ENCODE measurements at places on chromosomes 7 and 10.

- DNase-seq, result no peak
These were observed 22.0 kb downstream of the SLC18A2 start for GRCh38 chr10:117262903-117263293.

- no peak for DNase-seq
These were observed 13.3 kb upstream of the PDCD4 start for GRCh38 chr10:110858297-110858934.

GRCh38 chr7:50782375-50783208 lies at the start of gene GRB10:
GRB10 (minus strand) TSS chr7:50782896; CDS start chr7:50732322, 50,574 bp downstream.
- DNase-seq, result no peak

DNA sequence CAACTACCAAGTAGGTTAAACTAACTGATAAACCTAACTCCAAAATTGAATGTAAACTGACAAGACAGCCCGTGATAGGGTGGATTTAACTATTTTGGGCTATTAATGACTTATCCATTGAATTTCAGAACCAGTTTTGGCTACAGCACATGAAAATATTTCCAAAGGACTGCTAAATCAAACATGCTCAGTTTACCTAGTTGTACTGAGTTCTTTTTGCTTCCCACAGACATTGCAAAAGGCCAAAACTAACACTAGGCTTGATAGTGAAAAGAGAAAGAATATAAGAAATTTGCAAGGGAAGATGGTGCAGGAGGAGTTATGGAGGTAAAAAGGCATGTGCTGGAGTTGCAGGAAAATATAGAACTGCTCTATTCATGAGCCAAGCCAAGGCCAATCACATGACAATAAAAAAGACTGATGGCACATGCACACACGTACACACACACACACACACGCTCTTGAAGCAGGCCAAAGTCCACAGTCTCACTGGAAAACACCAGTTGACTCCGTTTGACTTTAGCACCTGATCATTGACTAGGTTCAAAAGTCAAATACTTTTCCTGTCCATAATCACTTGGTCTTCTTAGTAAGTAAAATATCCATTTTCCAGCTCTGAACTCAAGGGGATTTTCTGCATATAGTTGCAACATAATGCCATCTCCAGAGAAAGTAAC lies 76.0 kb upstream of the AGBL3 start:
- DNase-seq, result no peak

DNA sequence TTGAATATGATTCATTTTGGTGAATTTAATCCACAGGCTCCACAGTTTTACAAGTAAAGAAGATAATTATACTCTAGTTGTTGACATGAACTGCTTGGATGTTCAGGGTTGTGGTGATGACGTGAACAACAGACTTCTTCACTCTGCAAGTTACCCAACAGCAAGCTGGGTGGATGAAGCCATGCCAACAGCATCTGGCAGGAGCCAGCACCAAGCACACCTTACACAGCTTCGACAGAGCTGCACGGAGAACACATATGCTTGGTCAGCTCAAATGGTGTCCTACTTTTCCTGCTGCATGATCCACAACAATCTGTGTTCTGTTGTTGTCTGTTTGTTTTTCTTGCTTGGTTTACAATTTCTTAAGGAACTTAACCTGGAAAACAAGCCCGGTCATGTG lies 9.8 kb downstream of the NOD1 start:
- DNase-seq, result no peak

DNA sequence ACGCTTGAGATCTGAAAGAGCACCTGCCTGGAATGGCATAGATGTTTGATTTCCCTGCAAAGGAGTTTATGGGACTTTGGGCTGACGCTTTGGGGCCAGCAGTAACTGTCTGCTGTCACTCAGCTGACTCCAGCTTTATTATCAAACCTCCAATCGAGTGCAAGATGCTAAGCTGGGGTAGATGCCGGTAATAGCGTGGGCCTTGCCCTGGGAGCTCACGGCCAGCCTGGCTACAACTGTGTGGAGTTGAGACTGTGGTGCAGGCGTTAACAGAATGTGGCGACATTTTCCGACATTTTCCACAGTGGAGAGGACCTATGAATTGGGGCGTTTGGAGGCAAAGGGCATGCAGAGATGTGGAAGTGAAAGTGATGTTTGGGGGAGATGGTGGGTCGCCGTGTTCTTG lies 1.3 kb downstream of the CHST12 start:
- DNase-seq, result no peak

- DNase-seq, result no peak
These were observed 15.7 kb upstream of the PFKP start for GRCh38 chr10:3051692-3052091.

DNA sequence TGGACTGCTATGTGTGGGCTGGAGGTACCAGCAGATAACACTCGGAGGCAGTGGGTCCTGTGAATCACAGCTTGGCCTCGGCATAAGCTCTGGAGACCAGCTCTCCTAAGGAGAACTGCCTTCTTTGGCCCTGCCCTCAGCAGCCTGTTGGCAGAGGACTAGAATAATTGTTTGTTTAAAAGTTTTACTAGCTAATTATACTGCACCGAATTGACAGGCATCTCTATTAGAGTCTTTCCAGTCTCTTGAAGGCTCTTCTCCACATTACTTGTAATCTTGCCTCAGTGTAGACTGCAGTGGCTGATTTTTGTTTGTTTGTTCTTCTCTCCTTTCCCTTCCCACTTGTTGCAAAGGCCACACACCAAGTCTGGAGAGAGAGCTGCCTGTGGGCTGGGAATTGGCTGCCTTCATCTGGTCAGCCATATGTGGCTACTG lies 183.2 kb downstream of the AUTS2 start:
- DNase-seq, result no peak

DNA sequence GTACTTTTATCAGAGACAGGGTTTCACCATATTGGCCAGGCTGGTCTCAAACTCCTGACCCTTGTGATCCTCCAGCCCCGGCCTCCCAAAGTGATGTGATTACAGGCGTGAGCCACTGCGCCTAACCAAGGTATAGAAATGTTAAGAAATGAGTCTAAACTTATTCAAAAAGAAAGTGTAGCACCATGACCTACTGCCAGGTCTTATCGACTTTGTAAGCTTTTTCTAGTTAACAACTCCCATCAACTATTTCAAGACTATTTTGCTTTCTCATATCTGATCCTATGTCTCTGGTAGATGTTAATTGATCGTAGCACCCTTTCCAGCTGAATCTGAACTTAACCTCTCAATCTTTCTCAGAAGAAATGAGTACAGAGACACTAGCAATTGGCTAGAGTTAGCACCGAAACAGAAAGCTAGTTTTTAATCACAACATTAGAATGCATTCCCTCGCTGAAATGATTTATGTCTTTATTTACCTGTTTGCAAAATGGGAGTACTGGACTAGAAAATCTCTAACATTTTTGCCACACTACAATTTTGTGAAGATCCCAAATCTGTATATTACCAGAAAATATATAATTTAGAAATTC lies 114.0 kb upstream of the HGF start:
- DNase-seq, result no peak

DNA sequence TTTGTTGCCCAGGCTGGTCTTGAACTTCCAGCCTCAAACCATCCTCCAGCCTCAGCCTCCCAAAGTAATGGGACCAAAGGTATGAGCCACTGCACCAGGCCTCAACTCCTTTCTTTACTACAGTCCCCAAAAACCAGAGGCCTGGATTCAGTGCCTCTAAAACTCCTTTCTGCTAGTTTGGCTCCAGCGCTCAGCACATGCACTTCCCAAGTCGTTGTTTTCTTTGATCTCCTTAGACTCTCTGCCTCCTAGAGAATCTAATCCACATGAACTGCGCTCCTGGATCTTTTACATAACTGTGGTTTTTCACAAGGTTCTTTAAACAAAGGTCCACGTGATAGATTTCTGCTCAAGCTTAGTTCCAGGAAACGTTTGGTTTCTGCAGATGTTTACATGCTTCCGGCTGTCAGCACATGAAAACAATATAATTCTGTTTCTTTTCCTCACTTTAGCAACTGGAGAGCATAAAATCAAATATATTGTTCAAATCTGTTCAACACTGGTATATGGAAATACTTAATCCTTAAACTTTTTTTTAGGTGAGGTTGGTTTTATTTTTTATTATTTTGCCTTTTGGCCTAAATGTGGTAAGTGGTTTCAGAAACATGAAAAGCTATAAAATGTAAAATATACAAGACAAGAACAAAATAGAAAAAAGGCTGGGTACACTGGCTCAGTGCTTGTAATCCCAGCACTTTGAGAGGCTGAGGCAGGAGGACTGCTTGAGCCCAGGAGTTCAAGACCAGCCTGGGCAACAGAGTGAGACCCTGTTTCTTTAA lies 270.5 kb upstream of the MKLN1 start:
- no peak for DNase-seq

- peak; percentile 76 for DNase-seq
These were observed 940 bp upstream of the PSD start for GRCh38 chr10:102419269-102420180.

DNA sequence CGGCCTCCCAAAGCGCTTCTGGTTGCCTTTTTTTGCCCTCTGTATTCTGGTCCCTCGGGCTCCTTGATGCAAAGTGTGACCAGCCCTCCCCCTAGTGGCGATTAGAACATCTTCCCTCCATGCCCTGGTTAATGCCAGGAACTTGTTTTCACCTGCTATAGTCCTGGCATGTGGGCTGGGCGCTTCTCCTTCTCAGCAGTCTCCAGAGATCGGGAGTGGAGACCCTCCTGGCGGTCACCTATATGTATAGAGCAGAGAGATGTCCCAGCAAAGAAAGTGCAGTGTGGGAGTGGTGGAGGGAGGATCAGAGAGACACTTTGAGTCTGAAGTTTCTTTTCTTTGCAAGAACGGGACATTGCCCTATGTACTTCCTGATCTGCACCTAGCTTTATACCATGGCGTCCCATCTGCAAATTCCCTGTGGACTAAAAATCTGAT lies 264.1 kb downstream of the OTUD1 start:
- DNase-seq, result peak; percentile 71

DNA sequence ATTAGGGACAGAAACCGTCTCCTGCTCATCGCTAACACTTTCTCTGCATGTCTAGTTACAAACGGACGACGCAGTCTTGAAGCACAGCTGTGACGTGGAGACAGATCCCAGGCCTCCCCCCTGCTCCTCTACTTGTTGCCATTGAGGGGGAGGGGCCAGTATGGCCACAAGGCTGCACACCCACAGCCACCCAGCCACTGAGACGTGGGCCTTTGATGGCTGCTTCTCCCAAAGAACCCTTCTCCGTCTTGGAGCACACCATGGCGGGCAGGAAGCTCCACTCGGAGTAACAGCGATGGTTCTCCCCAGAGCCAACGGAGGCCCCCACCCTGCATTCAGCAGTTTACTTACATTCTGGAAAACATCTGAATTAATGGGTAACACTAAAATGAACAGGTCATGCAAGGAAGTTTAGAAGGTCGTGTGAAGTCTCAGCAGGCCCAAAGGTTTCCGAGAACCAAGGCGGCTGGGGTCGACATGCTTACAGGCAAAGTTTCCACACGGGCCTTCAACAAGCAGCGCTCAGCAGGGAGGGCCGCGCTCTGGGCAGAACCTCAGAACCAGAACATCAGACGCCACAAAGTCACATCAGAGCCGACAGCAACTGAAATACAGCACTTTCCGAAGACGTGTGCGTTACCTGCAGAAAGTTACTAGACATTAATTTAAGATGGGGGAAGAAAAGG lies 169.6 kb downstream of the DIP2C start:
- no peak for DNase-seq

DNA sequence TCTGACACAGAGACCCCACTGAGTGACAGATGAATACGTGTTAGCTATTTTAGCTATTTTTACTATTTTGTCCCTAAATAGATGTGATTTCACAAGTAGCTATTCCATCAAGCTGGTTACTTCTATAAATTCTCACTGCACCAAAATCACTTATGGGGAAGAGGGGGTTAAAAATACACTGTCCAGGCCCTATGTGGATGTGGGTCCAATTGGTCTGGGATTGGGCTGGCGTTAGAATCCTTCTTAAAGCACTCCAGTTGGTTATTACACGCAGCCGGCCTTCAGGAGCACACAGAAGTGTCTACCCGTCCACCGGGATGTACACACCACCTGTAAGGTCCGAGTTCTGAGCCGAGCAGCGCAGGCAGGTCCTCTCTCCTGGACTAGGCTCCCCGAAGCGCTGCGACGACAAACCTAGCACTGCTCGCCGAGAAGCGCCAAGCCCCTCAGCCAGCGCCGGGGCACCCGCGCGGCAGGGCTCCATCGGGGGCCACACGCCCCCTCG lies 222.3 kb upstream of the MKLN1 start:
- no peak for DNase-seq

DNA sequence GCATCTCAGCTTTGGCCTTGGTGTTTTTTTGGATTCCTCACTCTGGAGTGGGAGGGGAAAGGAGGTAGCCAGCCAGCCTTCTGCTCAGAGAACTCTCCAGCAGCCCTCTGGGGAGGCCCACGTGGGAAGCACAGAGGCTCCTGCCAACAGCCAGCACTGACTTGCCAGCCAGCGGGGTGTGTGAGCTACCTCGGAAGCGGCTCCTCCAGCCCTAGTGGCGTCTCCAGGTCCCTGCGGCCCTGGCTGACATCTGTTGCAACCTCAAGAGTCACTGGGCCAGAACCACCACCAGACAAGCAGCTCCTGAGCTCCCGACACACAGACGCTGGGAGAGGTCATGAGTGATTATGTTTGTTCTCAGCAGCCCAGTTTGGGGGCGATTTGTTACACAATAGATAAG lies 180.2 kb upstream of the FZD8 start:
- DNase-seq, result no peak

DNA sequence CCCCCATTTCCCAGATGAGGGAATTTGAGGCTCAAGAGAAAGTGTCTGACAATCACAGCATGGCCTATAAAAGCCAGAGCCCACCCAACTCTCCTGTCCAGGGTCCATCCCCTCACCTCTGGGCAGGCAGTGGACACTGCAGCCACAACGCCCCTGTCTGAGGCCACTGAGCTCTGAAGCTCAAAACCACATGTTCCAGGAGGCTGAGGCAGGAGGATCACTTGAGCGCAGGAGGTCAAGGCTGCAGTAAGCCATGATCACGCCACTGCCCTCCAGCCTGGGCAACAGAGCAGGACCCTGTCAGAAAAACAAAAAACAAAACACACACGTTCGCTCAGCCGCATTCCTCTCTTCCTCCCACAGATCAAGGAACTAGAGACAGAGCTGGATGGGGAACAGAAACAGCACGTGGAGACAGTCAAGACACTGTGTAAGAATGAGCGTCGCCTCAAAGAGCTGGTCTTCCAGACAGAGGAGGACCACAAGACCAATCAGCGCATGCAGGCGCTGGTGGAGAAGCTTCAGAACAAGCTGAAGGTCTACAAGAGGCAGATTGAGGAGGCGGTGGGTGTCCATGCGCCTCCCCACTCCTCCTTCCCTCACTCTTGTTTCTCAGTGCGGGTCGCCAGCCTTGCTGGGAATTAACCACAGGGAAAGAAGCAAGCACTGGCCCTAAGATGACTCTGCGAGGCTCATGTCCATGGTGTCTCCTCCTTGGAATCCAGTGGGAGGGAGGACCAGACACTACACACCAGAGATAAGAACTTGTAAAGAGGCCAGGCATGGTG lies 20.0 kb upstream of the ARPC1A start:
- DNase-seq, result no peak

GRCh38 chr10:22308390-22308789 lies 7.8 kb upstream of the COMMD3 start:
- DNase-seq, result peak; percentile 47

DNA sequence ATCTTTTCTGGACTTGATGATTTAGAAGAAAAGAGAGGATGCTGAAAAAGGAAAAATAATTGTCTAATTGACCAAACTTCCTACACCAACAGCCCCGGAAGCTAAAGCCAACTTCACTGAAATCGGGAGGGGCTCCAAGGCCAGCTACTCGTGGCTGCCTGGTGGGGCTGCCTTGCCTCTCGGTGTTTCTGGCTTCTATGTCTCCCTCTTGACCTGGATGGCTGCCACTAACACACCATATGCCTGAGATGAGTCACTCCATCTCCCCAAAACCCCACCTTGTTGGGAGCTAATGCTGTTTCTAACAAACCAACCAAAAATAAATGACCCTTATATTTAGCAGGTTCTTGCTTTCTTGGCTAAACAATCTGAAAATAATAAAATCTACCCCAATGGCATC lies 87.6 kb upstream of the AFAP1L2 start:
- DNase-seq, result no peak
